Stimulated activated CD4-positive, alpha-beta T cell treated with anti-CD3 and anti-CD28 coated beads, Interleukin-4, amount 100 ng/mL, for 24 hours (primary cell): ENCODE measurements at places on chromosomes 2 and 18.

DNA sequence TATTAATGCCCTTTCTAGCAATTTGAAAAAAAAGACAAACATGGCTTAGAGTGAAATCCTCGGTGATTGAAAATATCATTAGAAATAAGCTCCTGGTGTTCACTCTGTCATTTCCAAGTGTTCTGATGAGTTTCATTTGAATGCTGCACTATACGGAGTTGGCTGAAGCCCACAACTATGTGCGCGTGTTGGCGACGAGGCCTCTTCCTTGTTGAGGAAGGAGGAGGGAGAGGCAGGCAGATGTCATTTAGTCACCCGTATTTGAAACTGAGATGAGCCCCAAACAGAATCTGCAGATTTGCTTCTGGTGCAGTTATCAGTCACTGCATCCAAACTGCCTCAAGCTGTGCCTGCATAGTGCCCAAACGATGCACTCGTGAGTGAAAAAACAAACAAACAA, 23.5 kb upstream of the SKOR2 start:
- DNase-seq = no peak

DNA sequence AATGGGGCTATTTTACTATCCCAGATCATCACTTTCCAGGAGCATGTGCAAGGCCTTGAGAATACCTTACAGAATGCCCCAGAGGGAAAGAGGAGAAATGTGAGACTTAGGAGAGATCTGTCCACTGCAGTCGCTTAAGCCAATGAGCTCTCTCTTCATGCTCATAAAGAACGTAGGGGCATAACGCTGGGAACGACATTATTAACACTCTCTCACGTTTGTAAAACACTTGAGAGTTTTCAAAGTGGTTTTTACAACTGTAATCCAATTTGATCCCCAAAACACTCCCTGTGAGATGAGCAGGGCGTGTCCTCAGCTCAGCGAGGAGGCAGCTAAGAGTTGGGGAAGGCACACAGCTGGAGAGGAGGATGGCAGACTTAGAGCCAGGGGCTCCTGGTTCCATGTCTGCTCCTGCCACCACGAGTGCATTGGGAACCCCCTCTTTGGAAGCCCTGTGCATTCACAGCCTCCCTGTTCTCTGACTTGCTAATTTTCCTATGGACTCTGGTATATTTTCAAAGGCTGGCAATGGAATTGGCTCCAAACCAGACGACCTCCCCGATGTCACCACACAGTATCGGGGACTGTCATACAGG, 97.4 kb downstream of the PLB1 start:
- no peak for DNase-seq

DNA sequence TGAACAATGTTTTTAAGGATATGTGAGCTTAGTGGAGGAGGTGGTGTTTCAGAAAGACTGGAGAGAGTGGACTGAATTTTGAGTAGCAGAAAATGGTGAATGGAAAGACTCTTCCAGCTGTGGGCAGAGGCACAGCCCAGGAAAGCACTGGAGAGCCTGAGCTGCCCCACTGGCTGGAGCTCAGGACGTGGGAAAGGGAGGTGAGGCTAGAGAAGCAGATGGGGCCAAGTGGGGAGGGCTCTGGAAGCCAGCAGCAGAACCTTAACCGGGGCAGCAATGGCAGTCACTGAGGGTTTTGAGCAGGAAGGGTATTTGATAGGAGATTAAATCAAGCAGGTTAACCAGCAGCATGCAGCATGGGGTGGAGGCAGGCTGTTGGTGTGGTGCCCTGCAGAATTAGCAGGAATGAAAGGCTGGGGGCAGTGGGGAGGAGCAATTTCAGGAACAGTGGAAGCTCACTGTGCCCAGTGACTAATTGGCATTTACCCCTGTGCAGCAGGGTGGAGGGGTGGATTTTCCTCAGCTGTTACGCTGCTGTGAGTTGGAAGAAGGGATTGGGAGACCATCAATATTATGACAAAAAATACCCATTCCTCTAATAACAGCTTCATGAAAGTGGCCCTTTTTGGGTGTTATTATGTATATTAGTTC, 136.2 kb downstream of the CERS6 start:
- no peak for DNase-seq

DNA sequence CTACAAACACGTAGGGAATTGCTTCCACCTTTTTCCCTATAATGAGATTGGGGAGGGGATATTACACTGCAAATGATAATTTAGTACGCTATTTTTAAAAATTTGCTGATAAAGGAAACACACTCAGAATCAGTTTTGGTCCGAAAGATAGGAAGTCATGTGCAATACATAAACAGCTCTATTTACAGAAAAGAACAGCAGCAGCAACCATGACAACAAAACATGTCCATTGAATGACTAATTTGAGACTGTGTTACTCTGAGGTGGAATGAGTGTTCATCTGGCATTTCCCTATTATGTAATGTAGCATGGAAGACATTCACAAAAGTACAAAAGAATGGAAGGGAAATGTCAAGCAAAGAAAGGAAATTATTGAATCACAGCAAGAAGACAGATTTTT, 337.2 kb downstream of the NBAS start:
- no peak for DNase-seq

DNA sequence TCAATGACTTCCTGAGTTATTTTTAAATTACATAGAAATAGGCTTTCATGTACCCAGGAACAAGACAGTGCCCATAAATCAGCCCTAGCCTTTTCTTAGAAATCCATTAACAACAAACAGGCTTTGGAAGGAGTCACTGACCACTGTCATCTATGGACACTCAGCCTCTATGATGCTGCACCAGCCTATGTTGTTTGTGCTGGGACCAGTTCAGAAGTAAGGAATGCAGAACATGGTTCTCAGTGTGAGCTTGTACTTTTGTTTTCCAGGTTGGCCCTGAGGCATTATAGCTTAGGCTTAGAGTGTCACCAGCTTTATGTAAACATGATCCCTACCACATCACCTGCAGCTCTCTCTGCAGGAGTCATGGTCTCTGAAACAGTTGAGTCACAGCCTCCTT, 335.7 kb upstream of the CDH7 start:
- no peak for DNase-seq

GRCh38 chr2:205789906-205790305, 107.6 kb downstream of the NRP2 start:
- no peak for DNase-seq

- no peak for DNase-seq
Observed at GRCh38 chr2:205913668-205914067, 172.3 kb downstream of the INO80D start.

- DNase-seq = no peak
Observed at GRCh38 chr2:152049541-152049940, 49.3 kb downstream of the CACNB4 start.

DNA sequence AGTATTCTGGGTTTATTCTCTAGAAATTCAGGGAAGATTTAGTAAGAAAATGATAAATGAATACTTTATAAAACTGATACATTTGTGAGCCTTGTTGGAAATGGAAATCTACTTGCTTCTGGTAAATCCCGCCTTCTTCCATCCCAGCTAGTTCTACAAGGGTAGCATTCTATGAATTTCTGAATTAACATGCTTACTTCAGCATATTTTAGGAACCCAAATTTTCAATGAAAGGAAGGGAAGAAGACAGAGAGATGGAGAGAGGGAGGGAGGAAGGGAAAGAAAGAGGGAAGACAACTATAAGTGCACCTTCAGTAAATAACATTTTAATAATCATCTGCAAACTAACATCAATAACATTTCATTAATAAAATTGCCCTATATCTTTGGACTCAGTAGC, 26.6 kb upstream of the TMEM237 start:
- no peak for DNase-seq
